ENCODE measurements at places on chromosomes 6 and 20.

DNA sequence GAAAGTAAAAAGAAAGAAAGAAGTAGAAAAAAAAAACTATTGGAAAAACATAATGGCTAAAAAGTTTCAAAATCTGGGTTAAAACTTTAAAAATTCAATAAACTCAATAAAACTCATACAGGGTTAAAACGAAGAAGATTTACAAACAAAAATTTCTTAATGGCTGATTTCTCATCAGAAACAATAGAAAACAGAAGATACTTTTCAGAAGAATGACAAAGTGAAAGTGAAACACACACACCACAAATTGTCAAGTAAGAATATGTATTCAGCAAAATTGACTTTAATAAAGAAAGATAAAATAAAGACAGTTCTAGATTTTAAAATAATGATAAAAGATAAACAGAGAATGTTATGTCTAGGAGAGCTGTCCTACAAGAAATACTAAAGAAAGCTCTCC, 618.9 kb upstream of the GJE1 start:
- DNase-seq: no peak

GRCh38 chr20:9212735-9213134, 143.8 kb downstream of the PLCB4 start:
- no peak for DNase-seq

- no peak for DNase-seq
Observed at GRCh38 chr6:2938632-2939083, 32.7 kb downstream of the SERPINB6 start.

GRCh38 chr20:35837577-35838195, 65.9 kb downstream of the PHF20 start:
- no peak for DNase-seq

DNA sequence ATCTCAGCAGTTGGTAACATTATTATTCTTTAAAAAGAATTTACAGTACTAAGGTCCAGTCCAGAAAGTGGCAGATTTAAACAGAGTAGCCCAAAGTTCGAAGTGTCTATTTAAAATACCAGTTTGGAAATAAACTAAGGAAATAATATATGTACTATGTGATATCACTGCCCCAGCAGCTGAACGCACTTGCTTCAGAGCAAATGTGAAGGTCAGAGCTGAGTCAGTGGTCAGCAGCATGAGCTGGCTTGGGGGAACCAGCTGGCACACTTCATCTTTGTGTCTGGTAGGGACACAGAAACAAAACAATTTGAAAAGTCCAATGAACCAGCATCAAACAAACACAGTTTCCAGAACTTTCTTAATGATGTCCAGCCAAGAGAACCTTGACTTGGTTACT, 15.4 kb downstream of the TMEM14B start:
- DNase-seq: no peak

- no peak for DNase-seq
Observed at GRCh38 chr6:17297271-17298080, 16.3 kb downstream of the RBM24 start.

DNA sequence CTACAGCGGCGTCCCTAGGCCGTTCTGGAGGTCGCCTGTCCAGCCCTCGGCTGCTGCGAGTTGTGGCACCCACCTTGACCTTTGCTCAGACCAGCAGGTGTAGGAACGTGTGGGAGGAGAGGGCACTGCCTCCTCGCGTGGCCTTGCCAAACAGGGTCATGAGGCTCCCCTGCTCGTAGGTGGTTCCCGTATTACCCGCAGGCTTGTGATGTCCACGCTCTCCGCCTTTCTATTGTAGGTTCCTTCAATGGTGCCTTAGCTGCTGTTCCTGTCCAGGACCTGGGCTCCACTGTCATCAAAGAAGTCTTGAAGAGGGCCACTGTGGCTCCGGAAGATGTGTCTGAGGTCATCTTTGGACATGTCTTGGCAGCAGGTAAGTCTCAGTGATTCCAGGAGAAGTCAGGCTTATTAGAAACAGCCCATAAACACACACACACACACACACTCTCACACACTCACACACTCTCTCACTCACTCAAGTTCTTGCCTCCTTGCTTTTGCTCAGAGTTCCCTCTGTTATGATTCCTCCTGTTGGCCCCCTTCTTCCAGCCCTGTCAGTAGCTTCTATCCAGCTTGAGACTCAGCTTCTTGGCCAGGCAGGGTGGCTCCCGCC, 942 bp downstream of the ACAT2 start:
- no peak for DNase-seq

- no peak for DNase-seq
Observed at GRCh38 chr6:29949934-29950333, 7.6 kb downstream of the HLA-A start.

DNA sequence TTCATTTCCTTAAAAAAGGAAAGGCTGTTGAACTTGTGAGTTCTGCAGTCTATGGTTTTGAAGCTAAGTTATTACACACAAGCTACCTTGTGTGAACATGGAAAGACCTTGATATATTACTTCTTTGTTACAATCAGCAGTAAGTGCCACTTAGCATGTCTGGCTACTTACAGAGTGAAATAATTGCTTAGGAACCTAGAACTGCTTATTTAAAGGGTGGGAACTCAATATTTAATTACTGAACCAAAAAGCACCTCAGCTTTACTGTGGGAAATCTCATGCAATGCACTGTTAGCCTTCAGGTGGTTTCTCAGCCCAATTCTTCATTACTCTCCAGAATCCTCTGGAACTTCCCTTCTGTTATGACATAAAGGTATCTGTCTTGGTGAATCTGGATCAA, 17.9 kb downstream of the PERP start:
- DNase-seq: no peak

DNA sequence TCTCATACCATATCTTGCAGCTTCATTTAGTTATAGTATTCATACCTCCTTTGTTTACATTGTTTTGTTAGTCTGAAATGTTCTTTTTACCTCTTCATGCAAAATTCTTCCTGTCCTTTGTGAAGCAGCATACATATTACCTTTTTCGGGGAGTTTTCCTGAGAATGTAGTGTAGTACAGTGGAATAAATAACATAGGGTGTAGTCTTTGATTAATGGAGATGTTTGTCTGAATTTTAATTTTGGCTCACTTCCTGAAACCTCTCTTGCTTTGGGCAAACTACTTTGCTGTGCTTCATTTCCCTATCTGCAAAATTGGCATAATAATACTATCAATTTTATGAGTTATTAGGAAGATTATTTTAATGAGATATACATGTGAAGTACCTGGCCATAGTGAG, 5.6 kb downstream of the MACROD2 start:
- DNase-seq: no peak

GRCh38 chr6:26030716-26031115, 56.5 kb upstream of the HFE start:
- DNase-seq: no peak

- no peak for DNase-seq
Observed at GRCh38 chr6:156654919-156655918, 122.0 kb upstream of the ARID1B start.

GRCh38 chr6:126531286-126531685, 191.4 kb downstream of the CENPW start:
- no peak for DNase-seq

- DNase-seq: no peak
Observed at GRCh38 chr20:8667306-8667705, 401.6 kb upstream of the PLCB4 start.

- DNase-seq: no peak
Observed at GRCh38 chr6:40545954-40546353, 41.2 kb downstream of the LRFN2 start.

DNA sequence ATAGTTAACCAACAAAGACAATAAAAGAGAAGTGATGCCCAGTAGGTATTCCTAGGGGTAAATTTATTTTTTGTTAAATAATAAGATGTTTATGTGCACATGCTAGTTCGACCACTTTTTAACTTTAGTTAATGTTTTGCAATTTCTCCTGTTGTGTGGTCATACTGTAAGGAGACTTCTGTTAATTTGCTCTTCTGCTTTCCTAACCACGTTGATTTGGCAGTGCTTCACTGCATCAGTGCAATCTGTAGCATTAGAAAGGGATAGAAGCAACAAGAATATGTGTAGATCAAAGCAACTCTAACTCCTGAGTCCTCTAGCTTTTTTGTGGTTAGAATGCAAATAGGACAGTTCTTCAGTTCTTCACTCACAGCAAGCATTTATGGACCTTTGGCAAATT, 13.9 kb downstream of the MYB start:
- no peak for DNase-seq

- no peak for DNase-seq
Observed at GRCh38 chr20:32285082-32285620, 7.7 kb downstream of the KIF3B start.

GRCh38 chr20:54154439-54154838, 19.3 kb downstream of the CYP24A1 start:
- DNase-seq: no peak

DNA sequence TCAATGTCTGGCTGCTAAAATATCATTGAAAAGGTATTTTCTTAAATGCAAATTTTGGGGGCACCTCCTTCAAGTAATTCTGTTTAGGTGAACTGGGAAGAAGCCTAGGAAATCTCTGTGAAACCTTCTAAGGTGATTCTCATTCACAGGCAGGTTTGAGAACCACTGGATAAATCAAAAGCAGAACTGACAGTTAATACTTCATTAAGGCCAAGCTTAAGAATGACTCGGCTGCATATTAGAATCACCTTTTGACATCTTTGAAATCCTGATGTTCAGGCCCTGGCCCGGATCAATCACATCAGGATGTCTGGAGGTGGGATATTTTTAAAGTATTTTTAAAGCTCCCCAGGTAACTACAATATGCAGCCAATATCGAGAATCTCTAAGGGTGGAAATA, 50.6 kb downstream of the FKBP1C start:
- no peak for DNase-seq

GRCh38 chr6:53724501-53724900, 58.9 kb upstream of the KLHL31 start:
- no peak for DNase-seq

GRCh38 chr6:14596410-14596809, 478.8 kb downstream of the CD83 start:
- no peak for DNase-seq

GRCh38 chr20:6588296-6588695, 179.2 kb upstream of the BMP2 start:
- no peak for DNase-seq

DNA sequence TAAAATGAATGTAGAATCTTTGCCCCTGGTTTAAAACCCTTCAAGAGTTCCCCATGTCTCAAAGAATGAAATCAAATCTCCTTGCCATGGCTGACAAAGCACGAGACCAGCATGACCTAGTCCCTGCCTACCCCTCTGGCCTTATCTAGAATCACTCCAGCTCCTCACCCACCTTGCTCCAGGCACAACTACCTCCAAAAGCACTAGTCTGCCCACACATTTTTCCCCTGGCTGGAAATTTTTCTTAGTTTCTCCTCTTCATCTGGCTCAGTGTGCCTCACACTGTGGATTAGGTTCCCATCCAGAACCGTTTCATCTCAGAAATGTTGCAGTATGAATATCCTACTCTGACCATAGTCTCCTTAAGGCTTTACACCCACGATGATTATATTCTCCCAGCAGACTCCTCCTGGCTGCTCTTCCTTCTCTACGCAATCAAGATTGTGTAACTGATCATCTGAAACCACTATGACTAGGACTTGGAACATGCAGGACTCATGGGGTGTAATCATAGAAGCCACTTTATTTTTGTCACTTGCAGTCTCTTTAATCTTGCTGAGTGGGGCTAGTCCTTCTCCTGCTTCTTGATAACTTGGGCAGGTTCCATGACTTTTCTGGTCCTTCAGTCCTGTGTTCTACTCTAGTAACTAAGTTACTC, 7.8 kb upstream of the MRS2 start:
- DNase-seq: no peak

DNA sequence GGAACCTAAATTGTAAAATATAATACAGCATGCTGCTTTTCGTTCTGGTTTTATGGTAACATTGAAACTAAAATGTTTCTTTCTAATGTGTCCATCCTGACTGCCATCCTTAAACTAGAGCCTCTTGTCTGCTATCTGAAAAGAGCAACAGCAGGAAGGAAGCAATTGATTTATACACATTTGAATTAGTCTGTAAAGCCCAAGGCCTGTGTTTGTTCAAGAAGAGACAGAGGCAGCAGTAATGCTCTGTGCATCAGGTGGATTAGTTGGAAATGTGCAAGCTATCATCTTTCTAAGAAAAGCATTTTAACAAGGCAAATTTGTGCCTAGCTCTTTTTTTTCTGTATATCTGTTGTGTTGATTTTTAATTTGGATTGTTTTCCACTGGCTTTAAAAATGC, 128.6 kb downstream of the SCAF8 start:
- no peak for DNase-seq
